ENCODE measurements at places on chromosomes 3 and 15.

DNA sequence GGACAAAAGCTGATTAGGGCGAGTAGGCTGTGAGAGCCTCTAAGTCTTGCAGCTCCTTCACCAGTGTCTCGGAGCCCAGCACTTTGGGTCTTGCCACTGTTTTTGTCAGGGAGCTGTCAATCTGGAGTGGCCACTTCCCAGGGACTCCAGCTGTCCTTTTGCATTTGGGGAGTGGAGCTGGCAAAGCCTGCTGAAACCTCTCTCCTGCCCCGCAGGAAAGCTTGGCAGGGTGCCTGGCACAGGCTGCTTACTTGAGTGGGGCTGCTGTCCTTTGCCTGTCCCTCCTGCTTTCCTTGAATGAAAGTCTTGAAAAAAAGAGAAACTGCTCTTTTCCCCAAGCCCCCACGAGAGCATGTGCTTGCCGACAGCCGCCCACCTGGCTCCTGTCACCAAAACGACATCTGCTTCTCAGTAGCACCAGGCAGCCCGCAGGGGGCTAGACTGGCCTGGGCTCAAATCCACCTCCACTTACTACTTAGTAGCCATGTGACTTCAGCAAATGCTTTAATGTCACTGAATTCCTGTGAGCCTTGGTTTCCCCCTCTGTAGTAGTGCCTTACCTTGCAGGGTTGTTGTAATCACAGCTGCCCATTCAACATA is 13.7 kb downstream of the USP13 start:
- peak; percentile 34 for DNase-seq

GRCh38 chr15:97037080-97037479 is 706.6 kb downstream of the NR2F2 start:
- DNase-seq, result peak; percentile 22

- DNase-seq, result no peak
Observed at GRCh38 chr15:59996298-59997041, 7.6 kb upstream of the FOXB1 start.

GRCh38 chr3:108103886-108104797 is 13.3 kb upstream of the CD47 start:
- peak; percentile 57 for DNase-seq

DNA sequence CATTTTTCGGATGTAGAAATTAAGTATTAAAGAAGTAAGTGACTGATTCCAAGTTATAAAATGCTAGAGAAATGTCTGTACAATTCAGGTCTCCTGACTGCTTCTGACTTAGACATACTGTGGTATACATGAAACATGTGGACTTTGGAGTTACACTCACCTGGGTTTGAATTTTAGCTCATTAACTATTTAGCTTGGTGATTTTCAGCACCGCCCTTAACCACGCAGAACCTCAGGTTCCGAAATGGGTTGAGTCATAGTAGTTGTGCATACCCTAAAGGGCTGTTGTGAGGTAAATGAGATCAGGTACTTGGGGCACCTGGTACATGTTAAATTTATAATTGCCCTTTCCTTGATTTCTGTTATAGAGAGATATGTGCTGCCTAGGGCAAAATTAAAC is 32.9 kb upstream of the UTS2B start:
- no peak for DNase-seq

- DNase-seq, result no peak
Observed at GRCh38 chr3:160105907-160106584, 117.4 kb downstream of the IL12A start.

GRCh38 chr15:70094690-70095311 is 2.9 kb downstream of the TLE3 start:
- DNase-seq, result peak; percentile 31

- no peak for DNase-seq
Observed at GRCh38 chr3:126554560-126555525, 3.9 kb downstream of the C3orf22 start.

DNA sequence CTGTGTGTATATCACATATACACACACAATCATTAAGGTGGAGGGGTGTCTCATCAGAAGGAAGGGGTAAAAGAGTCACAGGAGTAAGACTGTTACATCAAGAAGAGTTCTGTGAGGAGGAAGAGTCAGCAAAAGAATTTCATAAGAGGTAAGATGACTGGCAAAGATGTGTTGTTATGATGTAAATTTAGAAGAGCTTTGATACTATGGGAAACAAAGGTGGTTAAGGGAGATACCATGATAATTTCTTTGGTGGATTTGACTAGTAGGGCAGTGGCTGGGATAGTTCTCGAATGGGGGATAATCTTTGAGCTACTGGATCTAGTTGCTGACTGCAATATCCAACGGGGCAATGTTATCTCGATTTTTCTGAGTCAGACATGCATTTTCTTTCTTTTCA is 61.6 kb downstream of the STAG1 start:
- no peak for DNase-seq

GRCh38 chr3:116186049-116186448 is 259.2 kb downstream of the LSAMP start:
- DNase-seq, result no peak

DNA sequence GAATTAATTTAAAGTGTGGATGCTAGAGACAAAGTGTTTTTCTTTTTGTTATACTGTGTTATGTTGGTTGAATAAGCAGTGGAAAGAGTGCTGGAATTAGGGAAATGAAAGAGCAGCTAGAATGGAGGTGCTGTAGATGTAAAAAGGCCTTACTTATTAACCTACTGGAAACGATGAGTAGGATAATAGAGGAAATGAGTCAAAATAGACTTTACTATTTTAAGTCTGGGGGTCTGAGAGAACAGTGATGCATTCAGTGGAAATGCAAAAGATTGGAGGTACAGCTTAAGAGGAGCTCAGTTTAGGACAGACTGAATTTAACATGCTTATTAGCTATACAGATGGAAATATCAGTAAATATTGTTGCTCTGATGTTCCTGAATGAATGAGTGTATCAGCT is 674.0 kb downstream of the OTOL1 start:
- DNase-seq, result no peak

DNA sequence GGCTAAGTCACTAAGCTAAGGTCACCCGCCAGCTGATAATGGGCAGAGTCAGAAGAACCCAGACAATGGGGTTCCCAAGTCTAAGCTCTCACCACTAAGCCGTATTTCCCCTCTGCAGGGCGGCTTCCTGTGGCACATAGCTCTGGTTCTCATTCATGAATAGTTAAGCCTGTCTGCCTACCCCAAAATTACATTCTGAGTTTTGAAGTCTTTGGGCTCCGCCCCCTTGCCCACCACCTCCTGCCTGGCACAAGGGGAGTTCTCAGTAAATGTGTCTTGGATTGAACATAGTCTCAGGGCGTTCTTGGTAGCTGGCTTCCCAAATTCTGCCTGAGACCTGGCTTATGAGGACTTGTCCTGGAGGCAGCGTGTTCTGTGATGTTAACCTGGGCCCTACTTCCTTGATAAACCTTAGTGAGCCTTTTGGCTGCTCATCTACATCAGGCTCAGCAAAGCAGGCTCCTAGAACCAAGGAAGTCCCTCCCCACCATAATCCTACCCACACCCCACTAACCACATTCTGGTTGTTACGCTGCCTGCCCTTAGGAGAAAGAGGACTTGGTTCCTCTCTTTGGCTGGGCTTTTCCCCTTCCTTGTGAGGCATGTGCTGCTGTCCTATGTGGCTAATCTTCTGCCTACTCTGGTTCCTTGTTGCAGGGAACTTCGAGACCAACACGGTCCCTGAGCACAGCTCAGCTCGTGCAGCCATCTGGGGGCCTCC is 54.9 kb downstream of the STARD5 start:
- no peak for DNase-seq

GRCh38 chr3:52146811-52147210 is 7.4 kb downstream of the POC1A start:
- DNase-seq, result no peak

DNA sequence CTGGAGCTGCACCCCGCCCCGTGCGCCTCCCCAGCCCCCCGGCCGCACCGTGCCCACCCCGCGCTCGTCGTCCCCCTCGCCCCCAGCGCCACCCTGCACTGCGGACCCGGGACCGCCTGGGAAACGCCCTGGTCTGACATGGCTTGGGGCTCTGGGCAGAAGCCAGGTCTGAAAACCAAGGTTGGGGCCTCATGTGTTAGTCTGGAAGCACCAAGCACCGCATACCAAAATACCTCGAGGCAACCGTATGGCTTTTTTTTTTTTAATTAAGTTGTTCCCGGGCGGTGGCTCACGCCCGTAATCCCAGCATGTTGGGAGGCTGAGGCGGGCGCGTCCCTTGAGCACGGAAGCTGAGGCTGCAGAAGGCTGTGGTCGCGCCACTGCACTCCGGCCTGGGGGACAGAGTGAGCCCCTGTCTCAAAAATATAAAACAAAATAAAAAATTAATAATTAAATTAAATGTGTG is 91.5 kb upstream of the CHD2 start:
- DNase-seq, result peak; percentile 63

DNA sequence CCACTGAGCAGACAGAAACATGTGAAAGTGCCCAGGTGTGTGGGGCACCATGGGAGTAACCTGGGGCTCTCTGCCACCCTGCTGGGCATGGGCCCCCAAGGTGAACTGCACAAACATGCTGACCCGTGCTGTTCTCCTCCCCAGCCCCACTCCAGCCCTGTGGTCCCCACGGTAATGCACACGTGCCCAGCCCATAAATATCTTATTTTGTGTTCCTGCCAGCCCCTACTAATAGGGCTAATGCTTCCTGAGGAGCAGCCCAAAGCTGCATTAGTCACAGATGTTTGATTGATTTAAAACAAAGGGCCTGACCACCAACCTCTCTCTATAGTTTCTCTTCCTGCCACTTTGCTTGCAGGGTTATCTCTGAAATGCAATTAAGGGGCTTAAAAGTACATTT is 95.4 kb downstream of the ABHD5 start:
- DNase-seq, result no peak

GRCh38 chr3:36380221-36381031 is at the start of gene STAC:
TSS of gene STAC (plus strand) at chr3:36380504. CDS start at chr3:36380644, 140 bp downstream.
- DNase-seq, result no peak

GRCh38 chr15:56242576-56243162 is 1.0 kb downstream of the RFX7 start:
- DNase-seq, result no peak
